Stimulated activated CD8-positive, alpha-beta memory T cell treated with anti-CD3 and anti-CD28 coated beads, Interleukin-4, amount 100 ng/mL, for 1 hour (primary cell): ENCODE measurements at places on chromosomes 2 and 18.

GRCh38 chr18:33717339-33717738 is 139.3 kb downstream of the ASXL3 start:
- no peak for DNase-seq

GRCh38 chr2:104840893-104841585 is 12.9 kb upstream of the POU3F3 start:
- no peak for DNase-seq

- DNase-seq: no peak
Measured at GRCh38 chr2:100747551-100747950, 72.4 kb upstream of the NPAS2 start.

DNA sequence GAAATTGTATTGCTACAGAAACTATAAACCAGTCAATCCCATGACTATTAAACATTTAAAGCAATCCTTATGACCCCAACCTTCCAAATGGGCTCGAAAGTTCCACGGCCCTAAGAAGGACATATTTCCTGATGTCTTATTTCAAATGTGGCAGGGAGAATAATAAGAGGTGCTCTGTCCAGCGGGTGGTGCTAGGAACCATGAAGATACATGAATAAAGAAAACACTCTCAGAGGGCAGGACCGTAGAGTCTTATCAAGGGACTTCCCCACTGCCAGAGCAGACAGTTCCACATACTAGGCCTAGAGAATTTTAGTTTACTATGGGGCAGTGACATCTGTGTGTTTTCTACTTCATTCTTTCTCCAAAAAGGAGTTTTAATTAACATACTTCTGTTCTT is 187.1 kb upstream of the PIK3C3 start:
- no peak for DNase-seq

- peak; percentile 33 for DNase-seq
Measured at GRCh38 chr18:63936156-63936931, 12.8 kb upstream of the HMSD start.

DNA sequence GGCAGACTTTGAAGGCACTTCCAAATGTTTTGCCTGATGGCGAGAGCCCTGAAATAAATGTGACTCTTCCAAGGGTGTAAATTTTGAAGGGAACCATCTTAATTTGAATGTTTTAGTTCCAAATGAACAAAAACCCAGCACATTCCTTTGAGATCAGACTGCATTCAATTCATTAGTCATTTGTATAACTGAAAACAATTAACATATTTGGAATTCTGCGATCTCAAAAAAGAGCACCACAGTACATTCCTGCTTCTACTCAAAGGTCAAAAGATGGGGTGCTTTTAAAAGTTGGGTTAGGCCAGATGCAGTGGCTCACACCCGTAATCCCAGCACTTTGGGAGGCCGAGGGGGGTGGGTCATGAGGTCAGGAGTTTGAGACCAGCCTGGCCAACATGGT is 38.2 kb upstream of the CHRNA1 start:
- DNase-seq: no peak

- no peak for DNase-seq
Measured at GRCh38 chr18:12401881-12402280, 5.8 kb upstream of the PRELID3A start.

DNA sequence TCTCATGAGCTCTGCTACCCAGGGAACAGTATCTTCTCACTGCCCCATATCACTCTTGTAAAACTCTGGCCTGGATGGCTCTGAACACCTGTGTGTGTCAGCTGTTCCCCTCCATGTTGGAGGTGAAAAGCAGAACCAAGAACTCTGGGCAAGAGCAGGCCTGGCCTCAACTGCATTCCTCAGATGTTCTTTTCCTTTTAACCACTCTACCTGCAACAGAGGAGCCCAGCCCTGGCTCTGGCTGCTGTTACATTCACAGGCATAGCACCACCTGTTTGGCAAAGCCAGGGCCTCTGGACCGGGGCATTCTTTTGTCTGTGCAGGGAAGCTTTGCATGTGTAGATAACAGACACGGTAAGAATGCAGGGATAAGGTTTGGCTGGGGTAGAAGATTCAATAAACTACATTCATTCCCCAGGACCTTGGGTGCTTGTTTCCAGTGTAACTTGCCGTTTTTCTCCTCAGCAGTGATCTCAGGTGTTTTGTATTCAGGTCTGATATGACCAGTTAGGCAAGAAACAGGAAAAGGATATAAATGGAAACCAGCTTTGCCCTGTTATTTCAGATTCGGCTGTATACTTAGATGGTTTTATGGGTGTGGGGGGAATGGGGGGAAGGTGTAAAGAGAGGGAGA is 95.1 kb downstream of the SPTBN1 start:
- DNase-seq: no peak

DNA sequence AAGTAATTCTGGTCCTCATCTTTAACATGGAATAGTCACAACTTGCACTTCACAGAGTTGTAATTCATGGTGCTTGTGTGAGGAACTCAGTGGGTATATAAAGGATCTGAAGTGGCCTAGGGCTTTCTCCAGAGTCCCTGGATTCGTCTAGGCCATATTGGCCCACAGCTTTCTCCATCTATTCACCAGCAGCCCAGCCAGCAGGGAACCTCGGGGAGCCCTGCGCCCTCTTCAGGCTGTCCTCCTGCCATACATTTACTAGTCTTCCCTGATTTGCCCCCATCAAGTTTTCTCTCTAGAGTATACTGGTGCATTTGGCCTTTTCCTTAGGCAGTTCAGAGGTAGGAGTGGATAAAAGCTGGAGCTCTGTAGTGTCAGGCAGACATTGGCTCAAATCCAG is 278.3 kb downstream of the MYCN start:
- DNase-seq: no peak

DNA sequence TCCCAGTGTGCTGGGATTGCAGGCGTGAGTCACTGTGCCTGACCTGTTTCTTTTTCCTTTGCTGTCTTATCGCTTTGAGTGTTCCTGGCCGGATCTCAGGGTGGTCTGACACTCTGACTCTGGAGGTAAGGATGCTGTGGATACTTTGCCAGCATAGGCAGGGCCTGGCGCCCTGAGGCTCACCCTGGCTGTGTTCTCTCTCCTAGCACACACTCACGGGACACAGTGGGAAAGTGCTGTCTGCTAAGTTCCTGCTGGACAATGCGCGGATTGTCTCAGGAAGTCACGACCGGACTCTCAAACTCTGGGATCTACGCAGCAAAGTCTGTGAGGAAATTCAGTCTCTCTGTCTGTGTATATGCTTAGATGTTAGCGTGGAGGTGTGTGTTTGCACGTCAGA is 18.0 kb upstream of the SAG start:
- DNase-seq: no peak

- DNase-seq: no peak
Measured at GRCh38 chr2:70480468-70480867, 73.2 kb downstream of the TGFA start.

DNA sequence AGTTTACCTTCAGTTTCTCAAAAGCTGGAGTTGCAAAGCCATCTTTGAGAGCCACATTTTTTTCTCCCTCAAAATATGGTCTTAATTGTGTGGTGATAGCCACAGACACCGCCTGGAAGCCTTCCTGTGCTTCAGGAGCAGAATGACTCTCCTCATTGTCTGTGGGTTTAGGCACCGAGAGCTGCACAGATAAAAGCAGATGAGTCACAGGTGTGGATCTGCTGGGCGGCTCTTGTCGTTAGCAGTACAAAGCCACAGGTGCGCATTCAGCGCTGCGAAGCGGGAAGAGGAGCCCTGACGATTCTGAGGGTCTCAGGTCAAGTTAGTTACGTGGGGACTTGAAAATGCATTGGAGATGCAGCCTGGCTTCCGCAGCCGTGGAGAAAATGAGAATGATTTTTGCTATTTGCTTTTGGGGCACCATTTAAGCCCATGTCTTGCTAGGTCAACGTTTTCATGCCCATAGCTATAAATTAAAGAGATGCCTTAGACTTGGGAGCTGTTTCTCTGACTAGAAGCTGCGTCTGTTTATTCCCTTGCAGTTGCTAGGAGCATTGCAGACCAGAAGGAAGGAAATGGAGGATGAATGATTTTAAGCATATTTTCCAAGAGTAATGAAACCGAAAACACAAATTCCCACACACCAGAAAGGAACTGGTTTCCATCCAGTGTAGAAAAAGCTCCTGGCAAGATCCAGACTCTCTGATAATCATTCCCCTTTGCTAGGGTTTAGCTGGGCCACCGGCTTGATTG is 51.5 kb downstream of the KLHL29 start:
- no peak for DNase-seq

DNA sequence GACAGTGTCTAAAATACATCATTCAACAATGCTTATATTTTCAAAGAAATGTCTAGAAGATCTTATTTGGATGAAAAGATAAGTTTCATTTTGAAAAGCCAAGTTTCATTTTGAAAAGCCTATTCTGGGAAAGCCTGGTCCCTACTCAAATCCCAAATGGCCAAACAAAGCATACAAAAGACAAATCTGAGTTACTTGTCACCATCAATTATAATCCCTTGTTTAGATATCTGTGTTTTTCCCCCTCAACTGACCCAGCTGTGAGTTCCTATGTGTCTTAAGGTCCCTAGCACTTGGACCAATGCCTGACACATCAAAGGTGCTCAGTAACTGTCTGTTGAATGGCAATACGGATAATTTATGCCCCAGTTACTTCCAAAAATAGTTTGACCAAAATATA is 52.3 kb upstream of the THOC1 start:
- DNase-seq: no peak

GRCh38 chr2:62440281-62440946 is 65.6 kb downstream of the TMEM17 start:
- no peak for DNase-seq

- DNase-seq: no peak
Measured at GRCh38 chr2:119223521-119224390, at the start of gene STEAP3. STEAP3 (plus strand) TSS chr2:119223834; CDS start chr2:119231013, 7,179 bp downstream.

DNA sequence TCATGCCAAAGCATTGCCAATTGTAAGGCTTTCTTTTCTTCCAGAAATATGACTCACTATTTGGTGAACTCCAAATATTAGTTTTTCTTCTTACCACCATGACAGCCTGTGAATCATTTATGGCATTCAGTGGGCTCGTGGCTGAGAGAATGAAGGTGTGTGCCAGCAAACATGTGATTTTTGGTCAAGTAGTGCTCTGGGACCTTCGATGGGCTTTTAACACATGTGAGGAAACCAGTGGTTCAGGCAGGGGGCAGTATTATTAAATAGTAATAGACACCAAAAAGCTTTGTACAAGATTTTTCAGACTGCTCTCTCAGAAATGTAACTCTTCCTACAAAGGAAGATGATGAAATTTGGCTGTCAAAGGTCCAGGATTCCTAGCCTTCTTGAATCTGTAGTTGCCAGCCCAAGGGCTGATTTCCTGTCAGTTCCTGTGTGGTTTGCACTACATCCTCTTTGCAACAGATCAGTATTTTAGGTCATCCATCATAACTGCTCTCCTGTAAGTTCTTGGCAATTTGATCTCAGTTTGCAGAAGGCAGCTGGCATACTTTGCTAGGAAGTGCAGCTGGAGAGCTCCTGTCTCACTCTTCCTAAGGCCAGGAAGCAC is 64.3 kb downstream of the BABAM2 start:
- DNase-seq: no peak

DNA sequence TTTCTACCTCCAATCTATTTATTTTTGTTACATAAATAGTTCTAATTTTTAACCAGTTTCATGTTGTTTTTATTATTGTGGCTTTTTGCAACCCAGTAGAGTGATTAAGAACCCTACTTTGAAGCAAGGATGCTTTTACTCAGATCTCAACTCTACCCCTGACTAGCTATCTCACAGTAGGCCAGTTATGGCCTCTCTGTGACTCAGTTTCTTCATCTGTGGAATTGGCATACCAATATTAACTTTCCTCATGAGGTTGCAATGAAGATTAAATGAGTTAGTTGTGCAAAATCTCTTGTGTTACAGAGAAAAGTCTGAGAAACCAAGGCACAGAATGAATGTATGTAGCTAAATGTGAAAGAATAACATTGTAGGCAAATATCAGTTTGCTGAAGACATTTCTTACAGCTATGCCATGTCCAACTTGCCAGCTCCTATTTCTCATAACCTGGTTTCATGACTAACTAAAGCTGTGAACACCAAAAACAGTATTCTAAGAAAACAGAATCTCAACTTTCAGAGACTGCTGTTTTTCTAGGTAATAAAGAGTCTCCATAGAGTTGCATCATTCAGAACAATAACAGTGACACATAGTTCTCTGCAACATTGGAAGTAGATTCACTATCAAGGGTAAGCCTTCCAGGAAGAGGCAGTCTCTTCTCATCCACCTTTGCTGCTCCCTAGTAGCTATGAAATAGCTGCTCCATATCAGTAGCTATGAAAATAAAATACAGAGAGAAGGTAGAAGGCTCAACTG is 33.2 kb upstream of the CYTIP start:
- no peak for DNase-seq

GRCh38 chr2:155427470-155427869 is 729.0 kb downstream of the KCNJ3 start:
- no peak for DNase-seq

DNA sequence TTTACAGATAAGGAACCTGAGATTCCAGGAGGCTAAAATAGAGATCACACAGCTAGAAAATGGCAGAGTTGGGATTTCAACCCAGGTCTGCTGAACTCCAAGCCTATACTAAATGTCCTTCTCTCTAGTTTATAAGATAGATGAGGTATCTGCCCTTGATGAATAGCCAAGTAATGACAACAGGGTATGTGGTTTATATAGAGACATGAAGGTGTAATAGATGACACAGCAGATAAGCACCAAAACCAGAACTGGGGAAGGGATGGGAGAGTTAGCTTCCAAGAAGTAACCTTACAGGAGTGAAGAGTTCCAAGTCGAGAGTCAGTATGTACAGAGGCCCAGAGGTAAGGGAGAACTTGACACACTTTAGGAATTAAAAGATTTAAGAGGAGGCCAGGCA is 104.7 kb upstream of the UBXN4 start:
- DNase-seq: no peak

- DNase-seq: no peak
Measured at GRCh38 chr2:182639971-182640370, 76.1 kb upstream of the DNAJC10 start.

- no peak for DNase-seq
Measured at GRCh38 chr18:50955253-50955652, 12.6 kb upstream of the ELAC1 start.

- DNase-seq: no peak
Measured at GRCh38 chr2:192969055-192969454, 774.3 kb upstream of the TMEFF2 start.

DNA sequence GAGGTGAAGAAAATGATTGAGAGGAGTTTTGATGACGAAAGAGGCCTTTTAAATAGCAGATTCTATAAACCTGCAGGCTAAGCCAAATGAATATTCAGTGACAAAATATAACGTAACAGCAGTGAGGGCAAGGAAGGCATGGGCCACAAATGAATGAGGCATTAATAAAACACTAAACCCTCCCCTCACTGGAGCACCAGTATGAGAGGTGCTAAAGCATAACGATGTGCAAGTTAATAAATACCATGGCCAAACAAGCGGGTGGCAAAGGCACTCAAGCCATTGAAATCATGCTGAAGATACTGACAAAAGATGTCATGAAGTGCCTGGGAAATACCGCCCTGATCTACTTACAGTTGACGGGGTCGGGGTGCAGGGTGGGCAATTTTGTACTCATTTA is 30.2 kb upstream of the LONRF2 start:
- DNase-seq: no peak

GRCh38 chr2:236661061-236661761 is 91.6 kb downstream of the ACKR3 start:
- DNase-seq: no peak
